ENCODE measurements at places on chromosomes 12 and 14.

DNA sequence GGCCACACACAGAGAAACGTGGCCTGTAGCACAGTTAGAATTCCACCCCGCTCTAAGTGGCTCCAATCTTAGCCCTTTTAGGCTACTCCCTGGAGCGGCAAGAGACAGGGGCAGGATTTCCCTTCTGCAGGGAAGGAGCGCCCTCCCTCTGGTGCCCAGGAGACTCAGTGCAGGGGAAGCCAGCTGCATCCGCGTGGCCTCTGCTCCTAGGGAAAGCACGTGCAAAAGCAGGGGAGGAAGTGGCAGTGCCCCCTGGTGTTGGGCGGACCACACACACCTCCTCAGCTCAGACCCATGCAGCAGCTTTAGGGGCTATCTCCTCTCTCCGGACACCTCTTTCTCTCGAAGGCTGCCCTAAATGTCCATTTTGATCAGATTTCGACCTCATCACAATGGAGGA lies 50.0 kb downstream of the SPRING1 start:
- peak; percentile 83 for DNase-seq

- DNase-seq: peak; percentile 86
These were observed 166.5 kb upstream of the GSC start for GRCh38 chr14:94936401-94936892.

DNA sequence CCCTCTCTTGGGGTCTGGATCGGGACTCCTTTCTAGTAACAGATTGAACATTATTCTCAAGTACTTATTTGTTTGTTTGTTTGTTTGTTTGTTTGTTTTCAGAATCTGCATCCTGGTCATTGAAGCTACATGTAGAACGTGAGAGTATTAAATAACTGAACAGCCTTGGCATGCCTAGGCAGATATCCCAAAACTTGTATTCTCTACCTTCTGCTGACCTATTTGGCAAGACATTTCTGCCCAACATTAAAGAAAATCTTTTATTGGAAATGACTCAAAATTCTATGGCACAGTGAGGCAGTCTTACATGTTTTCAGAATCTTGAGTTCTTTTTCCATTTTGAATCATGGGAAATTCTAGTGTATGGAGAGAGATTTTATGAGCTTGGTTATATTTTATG lies 165.1 kb upstream of the CNOT2 start:
- DNase-seq: no peak

DNA sequence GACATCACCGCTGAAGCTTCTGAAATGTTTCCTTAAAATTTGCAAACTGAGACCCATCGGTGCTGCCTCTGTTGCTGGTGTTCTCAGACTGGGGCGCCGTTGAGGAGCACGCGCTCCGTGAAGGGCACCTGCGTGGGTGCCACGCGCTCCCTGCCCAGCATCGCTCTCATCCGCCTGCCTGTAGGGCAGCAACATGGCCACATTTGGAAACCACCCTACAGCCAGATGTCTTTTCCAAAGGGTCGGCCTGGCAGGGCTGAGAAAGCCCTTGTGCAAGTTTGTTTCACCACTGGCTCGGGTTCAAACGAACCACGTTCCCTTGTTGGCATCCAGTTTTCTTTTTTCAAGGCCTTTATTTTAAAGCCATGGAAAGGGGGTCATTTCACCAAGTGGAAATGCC lies 13.9 kb downstream of the ADGRD1 start:
- no peak for DNase-seq

GRCh38 chr14:100823413-100824080 lies 2.4 kb upstream of the MEG3 start:
- DNase-seq: peak; percentile 31

DNA sequence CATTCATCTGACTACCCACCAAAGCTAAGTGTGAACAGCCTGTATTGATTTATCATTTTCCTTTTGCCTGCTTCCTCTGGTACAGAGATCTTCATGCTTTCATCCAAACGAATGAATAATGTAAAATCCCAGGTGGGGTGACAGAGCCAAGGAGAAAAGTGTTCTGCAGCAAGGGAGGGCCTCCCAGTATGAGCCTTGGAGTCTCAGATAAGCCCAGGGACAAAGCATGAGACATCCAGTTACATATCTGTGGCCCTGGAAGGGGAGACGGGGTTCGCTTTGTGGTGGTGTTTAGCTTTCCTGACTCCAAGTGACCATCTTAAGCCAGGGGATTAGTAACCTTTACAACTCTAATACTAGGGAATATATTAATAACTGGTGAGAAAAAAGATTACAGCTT lies 177.1 kb downstream of the ETV6 start:
- DNase-seq: no peak

GRCh38 chr12:68675101-68675842 lies 11.5 kb upstream of the NUP107 start:
- no peak for DNase-seq

DNA sequence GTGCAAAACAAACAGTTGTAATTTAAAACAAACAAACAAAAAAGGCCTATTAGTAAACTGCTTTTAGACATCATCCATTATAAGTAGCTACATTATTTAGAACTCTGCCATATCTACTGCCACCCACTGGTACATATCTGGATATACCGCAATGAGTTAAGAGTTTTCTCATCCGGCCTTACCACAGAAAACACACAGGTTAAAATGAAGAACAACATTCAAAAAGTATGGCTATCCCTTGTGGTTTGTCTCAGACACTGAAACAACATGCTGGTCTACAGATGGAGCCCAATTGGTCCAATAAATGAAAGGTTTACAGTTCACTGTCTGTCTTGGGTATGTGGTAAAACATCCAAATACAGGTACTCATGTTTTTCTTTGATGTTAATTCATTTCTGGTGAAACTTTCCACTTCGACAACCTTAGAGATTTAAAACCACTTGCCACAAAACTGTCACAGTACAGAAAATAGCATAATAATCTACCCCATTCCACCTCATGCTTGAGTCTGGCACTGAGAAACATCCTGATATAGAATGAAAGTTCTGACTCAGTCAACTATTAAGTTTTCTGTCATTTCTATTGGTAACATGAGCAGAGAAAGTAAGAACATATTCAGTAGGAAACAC lies 354.3 kb downstream of the CEP128 start:
- no peak for DNase-seq

- no peak for DNase-seq
These were observed 217.5 kb downstream of the DPY19L2 start for GRCh38 chr12:63450816-63451215.

DNA sequence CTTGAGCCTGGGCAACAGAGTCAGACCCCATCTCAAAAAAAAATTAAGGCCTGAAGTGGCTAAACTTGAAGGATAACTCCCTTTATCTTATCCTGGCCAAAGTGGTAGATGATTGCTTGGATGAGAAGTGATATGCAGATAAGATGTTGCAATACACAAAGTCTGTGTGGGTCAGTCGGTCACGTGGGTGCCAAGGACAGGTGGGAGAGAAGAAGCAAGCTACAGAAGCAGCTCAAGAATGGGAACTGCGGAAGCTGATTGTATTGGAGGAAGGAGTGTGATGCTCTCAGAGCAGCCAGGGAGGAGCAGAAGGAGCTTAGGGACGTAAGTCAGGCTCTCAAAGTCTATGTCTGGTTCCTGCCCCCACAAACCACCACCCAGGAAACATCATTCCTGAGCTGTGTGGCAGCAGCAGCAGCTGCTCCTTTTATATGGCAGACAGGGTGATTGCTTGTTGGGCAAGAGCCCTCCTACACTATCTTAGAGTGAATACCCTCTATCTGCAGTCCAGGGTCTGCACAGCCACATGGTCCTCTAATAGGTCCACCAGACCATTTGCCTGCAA lies 54.5 kb downstream of the ATP2A2 start:
- DNase-seq: no peak

DNA sequence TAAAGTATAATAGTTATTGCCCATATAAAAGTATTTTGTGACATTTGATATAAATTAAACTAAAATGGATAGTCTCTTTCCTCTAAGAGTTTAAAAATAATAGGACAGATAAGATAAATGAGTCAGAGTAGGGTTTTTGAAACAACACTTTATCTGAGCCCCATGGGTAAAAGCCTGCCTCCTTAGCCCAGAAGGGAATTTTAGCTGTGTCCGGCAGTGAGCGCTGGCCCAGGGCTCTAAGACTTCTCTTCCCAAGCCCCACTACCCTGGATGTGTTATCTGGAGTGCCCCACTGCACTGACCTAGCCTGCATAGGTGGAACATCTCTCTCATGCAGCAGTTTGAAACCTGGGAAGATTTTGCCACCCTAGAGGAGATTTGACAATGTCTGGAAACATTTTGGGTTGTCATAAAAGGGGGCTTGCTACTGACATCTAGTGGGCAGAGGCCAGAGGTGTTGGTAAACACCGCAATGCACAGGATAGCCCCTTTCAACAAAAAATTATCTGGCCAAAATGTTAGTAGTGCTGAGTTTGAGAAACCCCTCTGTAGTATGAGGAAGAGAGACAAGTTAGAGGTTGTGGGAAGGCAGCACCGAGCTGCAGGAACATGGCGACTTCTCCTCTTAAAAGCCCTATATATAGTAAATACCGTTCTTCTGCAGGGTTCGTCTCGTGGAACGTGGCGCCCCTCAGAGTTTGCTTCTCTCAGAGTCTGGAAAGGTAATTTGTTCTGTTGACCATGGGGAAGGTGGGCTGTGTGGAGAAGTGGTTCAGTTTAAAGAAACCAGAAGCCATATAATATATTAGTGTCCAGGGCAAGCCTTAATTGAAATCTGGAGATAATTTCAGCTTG lies 29.3 kb upstream of the ATF1 start:
- DNase-seq: no peak

DNA sequence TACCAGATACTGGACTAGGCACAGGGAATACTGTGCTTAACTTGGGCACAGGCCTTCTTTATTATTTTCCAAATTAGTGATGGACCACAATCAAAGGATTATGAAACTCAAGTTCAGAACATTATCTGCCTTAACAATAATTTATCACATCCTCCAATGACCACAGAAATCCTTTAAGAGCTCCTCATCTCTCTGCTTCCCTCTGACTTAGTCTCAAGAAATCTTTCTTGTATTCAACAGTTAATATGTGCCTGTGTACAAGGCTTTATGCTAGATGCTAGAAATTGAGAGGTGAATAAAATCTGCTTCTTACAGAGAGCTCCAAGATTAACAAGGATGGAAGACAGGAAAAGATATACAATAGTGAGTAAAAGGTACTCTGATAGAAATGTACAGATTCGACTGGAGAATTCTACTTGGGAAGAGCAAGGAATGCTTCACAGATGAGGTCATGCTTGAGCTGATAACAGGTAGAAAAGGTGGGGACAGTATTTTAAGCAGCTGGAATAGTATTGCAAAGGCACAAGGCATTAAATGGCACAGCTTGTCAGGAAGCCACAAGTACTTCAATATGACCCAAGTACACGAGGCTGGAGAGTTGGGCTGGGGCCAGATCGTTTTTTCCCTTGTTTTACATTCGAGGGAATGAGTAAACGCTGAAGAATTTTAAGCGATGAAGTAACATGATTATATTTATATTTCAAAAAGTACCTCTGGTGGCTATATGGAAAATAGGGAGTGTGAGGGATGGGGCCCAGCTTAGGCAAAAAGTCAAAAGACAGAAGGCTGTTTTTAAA lies 55.1 kb upstream of the ARID2 start:
- DNase-seq: peak; percentile 91

DNA sequence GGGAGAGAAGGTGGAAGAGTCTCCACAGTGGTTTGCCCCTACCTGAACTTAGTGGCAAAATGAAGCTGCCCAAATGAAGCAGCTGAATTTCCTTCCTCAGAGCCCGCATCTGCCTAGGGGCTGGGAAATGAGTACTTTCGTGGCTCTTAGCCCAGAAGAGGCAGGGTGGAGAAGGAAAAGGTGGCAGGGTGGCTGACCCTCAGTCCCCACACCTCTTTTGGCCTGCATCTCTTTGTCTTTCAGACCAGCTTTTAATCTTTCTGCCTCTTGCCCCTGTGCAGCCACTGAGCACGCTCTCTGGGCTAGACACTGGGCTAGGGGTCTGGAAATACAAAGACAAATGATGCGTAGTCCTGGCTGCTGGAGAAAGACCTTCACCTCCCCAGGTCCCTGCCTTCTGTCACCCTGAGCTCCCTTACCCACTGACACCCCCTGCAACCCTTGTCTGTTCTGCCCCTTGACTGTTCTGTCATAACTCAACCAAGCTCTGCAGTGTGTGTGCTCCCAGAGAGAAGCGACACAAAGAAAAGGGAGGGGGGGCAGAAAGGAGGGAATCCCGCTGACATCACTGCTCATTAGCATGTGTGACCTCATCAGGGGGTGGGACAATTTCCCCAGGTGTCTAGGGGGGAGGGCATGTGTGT lies 371 bp upstream of the REM2 start:
- DNase-seq: no peak

- DNase-seq: no peak
These were observed 20.9 kb upstream of the GNS start for GRCh38 chr12:64780132-64780530.

- no peak for DNase-seq
These were observed 21.2 kb downstream of the MAX start for GRCh38 chr14:65080960-65081747.

- no peak for DNase-seq
These were observed 381.7 kb downstream of the DIO2 start for GRCh38 chr14:79829405-79830166.

DNA sequence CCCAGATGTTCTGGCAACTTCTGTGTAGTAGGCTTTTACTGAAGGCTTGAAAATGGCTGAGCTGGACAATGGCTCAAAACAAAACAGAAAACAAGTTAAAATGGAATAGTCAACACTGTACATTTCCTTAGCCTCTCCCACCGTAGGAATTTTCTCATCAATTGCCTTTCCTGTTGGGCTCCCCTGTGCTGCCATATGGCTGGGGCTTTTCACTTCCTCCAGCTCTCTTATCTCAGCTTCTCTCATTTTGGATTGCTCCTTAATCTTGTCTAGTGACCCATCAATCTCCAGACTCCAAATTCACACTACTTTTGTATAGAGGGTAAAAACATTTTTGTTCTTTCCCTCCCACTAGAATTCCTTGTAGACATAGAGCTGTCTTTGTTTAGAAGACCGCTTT lies 50.4 kb upstream of the RPH3A start:
- DNase-seq: no peak

- DNase-seq: no peak
These were observed 110.4 kb downstream of the SLC6A15 start for GRCh38 chr12:84802161-84802560.

DNA sequence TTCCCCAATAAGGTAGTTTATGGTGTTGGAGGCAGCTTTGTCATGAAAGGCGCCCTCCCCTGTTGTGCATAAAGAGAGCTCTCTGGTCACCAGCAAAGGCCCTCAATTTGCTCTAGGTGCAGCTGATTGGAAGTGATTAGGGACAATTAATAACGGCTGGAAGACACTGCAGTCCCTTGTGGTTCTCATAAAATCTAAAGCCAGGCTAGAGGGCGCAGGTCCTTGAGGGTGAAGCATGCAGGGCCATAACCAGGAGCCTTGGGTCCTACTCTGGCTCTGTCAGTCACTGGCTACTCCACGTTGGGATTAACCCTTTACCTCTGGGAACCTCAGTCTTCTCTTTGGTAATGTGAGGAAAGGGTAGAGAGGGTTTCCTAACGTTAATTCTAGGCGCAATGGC lies 1.9 kb downstream of the DAAM1 start:
- no peak for DNase-seq

- DNase-seq: peak; percentile 97
These were observed at the start of gene TMX1 for GRCh38 chr14:51239813-51240803. TSS of gene TMX1 (plus strand) at chr14:51240247. CDS start at chr14:51240293, 46 bp downstream.

- DNase-seq: no peak
These were observed 22.1 kb downstream of the MTHFD1 start for GRCh38 chr14:64410084-64410774.

All from aorta (tissue), 5 donors.